ENCODE measurements at places on chromosomes 2 and 18.

GRCh38 chr2:11672407-11672806, 2.4 kb upstream of the NTSR2 start:
- no peak for DNase-seq

- no peak for DNase-seq
Measured at GRCh38 chr2:105843476-105844374, 99.0 kb downstream of the NCK2 start.

- no peak for DNase-seq
Measured at GRCh38 chr2:86143307-86143706, 37.3 kb downstream of the PTCD3 start.

DNA sequence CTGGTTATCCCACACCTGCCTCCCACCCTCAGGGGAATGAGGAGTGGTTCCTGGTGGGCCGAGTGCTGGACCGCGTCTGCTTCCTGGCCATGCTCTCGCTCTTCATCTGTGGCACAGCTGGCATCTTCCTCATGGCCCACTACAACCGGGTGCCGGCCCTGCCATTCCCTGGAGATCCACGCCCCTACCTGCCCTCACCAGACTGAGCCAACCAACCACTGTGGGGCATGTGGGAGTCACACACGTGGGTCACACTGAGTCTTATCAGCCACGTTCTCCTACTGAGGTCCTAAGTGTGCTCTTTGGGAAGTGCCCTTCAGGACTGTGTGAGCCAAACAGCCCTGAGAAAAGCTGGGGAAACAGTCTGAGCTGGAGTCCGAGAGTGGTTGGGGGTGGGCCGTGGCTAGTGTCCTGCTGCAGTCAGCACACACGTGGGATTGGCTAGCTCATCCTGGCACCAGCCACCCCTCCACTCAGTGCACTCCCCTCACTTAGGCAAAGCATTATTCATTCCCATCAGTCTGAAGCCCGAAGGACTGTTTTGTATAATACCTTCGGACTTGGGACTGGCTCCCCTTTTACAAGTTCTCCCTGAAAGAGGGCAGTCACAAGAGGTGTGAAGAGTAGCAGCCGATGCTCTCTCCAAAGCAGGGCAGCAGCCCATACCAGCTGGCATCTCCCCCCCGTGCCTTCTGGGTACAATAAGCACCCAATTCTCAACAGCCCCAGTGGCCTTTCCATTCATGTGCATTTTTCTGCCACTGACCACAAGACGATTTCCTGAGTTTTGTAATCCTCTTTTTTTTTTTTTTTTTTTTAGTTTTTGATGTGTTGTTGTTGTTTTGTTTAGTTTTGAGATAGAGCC, 4.6 kb downstream of the TIGD1 start:
- no peak for DNase-seq

GRCh38 chr18:6279308-6279707, 135.4 kb downstream of the L3MBTL4 start:
- no peak for DNase-seq

DNA sequence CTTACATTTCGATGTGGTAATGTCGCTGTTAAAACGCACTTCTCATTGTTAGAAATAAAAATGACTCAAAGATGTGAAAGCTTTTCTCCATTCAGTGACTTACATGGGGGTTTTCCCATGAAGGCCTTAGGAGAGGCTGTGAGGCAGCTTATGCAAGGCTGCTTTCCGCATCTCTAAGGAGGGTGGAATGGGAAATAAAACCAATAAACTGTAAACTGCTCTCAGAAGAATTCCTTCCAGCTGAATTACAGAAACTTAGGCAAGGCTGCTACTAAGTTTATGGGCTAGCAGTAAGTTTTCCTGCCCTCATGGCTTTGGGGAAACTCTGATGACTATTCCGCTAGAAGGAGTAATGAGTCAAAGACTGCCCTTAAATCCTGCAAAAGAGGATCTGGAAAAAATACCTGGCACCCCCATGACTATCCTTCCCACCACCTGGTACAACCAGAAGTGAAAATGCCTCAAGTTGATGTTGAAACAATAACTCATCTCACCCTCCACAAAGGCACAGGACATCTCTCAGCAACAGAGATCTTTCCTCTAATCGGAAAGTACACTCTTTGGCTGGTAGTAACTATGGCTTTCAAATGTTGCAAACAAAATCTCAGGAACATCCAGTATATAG, 97.7 kb upstream of the SMAD7 start:
- no peak for DNase-seq

DNA sequence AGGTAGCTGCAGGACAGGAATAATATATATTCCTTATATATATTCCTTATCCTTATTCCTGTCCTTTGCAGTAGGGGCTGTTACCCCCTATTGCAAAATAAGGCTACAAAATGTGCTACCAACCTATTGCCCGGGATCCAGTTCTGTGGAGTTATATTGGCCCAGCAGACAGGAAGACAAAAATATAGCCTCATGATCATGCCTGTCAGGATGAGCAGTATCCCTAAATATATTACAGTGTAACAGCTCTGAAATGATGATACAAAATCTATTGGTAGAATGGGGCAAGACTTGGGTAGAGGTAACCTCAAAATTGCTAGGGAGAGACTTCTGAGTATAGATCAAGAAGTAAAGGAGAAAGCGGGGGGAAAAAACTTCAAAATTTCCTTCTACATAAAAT, 31.6 kb upstream of the MARCHF7 start:
- no peak for DNase-seq

DNA sequence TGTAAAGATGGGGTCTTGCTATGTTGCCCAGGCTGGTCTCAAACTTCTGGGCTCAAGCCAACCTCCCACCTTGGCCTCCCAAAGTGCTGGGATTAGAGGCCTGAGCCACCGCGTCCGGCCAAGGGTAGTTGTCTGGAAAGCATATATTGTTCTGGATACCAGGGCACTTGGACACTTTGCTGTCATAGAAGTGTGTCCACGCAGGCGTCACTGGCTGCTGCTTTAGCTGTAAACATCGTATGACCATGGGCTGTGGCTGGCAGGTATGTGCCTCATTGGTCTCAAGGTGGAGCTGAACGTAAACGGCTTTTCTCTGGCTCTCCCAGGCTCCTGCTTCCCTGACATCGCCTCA, 3.2 kb upstream of the GPR35 start:
- no peak for DNase-seq

All from Jurkat, Clone E6-1 (cell line).